ENCODE measurements at places on chromosomes 2 and 18.

GRCh38 chr2:214035921-214036320 lies 374.9 kb upstream of the VWC2L start:
- DNase-seq, result no peak

GRCh38 chr2:135997380-135997779 lies 12.0 kb upstream of the DARS1 start:
- no peak for DNase-seq

DNA sequence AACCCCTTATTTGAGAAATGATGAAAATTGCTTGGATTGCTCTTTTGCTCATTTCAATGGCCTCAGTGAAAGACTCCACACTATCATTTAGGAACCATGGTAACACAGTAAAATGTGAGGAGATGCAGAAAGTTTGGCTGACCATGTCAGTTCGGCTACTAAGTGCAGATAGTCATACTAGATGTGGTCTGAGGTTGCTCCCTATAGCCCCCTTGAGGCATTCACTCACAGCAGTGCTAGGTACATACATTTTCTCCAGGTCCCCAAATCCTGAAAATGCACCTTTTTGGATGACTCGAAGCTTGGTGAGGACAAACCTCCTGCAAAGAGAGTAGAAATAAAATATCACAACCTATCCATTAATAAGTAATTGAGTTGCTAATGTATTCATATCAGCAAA lies 86.3 kb downstream of the FSHR start:
- DNase-seq, result no peak

DNA sequence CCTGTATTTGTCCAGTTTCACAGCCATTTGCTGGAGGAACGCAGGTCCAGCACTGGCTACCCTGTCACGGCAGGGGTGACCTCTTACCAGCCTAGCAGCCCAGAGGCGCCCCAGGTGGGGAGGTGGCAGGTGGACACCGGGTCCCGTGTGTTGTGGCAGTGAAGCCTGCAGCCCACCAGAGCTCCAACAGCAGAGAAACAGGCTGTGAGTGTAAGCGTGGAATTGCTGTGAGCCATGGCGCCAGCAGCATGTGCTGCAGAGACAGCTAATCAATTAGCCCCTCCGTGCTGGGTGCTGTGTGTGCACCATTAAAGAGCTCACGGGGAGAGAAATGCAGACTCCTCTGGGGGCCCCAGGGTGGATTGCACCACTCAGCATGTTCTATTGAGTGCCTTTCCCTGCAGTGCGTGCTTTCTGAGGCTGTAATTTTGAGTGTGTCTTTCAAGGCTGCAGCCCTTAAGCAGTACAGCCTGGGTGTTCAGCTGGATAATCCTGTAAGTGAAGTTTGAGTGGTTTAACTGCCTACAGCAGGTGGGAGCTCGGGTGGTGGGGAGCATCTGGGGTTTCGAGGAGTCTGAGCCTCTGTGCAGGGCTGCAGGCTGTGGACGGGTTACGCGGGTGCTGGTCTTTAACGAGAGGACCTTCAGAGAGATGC lies 15.9 kb downstream of the RTP5 start:
- no peak for DNase-seq

GRCh38 chr2:54574107-54574859 lies 118.2 kb downstream of the SPTBN1 start:
- no peak for DNase-seq

DNA sequence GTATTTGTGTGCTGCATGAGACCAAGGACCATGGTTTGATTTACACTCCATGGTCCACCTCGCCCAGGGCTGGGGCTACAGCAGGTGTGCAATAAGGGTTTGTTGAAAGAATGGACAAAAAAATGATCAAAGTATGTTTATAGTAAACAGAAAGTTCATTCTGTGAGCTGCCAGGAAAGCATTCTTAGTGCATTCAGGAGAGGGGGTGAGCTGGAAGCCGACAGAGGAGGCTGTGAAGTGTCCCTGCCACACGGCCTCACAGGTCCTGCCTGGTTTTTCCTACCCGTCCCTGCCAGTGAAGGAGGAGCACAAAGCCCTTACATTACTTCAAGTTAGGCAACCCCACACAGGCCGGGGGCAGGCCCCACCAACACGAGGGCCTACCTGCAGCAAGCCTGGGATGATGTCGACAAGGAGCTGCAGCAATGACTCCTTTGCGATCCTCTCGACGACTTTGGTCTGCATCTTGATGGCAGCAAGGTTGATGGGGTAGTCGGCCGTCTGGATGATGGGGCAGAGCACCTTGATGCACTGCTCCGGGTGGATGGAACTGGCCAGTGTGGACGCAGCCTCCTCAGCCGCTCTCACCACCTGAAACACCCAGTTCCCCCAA lies 63.2 kb upstream of the TFCP2L1 start:
- no peak for DNase-seq

GRCh38 chr2:75560768-75561565 lies at the start of gene EVA1A:
Gene EVA1A, minus strand, starts transcription at chr2:75560939. Its CDS starts 42,799 bp downstream, at chr2:75518140.
- DNase-seq, result no peak

DNA sequence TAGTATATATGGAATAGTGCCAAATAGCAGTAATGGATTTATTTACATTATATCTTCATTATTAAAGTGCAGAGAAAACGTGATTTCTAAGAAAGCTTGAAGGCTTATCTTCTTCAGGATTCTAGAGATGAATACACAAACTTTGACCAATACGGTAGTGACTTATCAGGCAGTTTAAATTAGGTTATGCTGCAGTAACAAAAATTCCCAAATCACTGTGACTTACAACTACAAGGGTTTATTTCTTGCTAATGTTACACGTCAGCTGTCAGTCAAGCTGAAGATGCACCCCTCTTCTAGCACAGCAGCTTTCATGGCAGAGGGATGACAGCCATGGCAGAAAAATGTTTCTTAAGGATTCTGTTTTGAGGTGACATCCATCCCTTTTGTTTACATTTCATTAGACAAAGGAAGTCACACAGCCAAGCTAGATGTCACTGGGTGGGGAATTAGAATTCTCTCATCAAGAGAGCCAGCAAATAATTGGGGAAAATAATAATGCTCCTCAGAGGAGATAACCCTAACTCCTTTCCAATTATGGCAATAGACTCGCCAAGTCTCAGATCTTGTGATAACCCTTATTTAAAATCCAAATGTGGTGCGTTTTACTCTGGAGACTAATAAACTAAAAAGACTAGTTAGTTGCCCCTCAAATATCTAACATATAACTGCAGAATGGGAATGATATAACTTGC lies 268.3 kb upstream of the CYP26B1 start:
- DNase-seq, result no peak

DNA sequence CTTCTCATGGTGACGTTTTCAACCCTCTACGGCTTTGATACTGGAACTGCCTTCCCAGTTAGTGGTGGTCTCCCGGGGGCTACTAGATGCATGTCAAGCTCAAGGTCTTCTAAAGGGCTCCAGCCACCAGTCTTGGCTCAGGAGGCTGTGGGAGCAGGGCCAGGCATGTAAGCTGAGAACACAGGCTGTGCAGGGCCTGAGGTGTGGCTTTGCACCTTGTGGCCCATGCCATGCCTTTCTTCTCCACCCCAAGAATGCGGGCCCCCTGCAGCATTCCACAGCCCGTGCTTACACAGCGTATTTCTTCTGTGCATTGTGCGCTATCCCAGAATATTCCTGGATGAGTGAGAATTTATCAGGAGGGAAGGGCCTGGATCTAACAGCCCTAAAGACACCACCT lies 144.9 kb downstream of the SEPTIN10 start:
- no peak for DNase-seq

DNA sequence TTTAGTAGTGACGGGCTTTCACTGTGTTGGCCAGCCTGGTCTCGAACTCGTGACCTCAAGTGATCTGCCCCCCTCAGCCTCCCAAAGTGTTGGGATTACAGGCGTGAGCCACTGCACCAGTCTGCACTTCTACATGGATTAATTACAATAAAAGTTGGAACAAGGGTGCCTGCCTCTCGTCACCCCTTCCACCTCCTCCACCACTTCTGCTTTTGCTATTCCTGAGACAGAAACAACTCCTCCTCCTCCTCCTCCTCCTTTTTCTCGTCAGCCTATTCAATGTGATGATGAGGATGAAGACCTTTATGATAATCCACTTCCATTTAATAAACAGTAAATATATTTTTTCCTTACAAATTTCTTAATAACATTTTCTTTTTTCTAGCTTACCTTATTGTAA lies 35.2 kb downstream of the SRBD1 start:
- no peak for DNase-seq

DNA sequence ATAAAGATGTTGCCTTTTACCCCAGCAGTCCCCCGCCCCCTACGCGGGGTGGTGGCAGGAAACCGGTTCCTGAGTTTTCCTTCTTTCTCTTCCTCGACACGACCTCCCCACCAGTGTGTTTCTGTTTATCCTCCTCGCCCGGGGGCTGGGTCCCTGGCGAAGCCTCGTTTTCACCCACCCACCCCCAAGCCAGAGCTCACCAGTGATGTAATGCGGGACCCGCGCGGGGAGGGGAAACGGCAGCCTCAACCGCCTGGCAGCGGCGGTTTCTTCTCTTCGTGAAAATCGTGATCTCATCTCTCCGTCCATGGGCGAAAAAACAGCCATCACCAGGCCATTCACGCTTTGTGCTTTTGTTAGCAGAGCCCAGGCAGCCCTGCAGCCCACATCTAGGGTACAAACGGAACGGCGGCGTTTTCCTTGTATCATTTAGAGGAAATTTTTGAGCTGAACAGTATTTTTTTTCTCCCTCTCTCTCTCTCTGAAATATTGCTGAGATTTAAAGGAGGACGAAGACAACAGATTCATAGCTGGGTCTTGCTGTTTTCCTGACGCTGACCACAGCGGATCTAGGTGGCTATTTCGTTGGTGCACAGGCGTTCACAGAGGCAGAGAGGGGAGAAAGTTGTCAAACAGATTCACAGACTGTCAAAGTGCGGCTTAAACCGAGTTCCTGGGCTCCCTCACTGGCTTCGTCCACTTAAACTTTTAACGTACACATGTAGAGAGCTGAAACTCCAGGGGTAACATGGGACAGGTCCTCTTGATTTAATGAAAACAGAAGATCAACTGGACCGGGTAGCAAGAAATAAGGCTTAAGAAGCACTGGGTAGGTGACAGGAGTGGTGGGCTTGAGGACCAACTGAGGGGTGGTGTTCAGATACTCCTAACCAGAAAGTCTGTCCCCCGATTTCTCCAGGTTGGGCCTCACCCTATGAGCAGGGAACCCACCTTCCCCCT lies 21.9 kb upstream of the PAX3 start:
- DNase-seq, result no peak

GRCh38 chr18:12895014-12895413 lies 11.0 kb upstream of the PTPN2 start:
- DNase-seq, result no peak

Measured in hippocampal formation (tissue), 2 donors.